ENCODE measurements at places on chromosomes 1 and 21.

DNA sequence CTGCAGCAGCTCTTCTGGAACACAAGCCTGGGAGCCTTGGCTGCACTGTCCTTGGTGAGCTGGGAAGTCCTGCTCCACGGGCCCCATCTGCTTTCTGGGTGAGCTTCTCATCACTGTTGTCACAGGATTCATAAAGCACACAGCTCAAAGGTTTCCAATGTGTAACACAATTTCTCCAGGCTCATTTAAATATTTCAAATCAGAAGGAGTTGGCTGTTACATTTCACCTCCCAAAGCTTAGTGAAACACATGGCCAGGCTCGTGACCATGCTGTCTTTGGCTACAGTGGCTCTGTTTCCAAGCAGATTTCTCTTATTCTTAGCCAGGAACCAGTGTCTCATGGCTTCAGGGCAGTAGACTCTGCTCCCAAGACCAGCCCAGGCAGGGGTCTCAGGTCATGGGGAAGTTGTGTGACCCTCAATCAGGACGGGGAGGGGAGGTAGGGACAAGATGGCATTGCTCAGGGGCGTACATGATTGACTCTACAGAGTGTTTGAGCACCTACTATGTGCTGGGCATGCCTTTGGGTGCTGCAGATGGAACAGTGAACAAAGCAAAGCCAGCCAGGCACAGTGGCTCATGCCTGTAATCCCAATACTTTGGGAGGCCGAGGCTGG is 353.0 kb downstream of the NPHP4 start:
- no peak for DNase-seq

GRCh38 chr1:114025609-114026401 is 46.5 kb downstream of the OLFML3 start:
- DNase-seq, result no peak

- DNase-seq, result no peak
Measured at GRCh38 chr1:44557778-44558177, 116.5 kb downstream of the TMEM53 start.

DNA sequence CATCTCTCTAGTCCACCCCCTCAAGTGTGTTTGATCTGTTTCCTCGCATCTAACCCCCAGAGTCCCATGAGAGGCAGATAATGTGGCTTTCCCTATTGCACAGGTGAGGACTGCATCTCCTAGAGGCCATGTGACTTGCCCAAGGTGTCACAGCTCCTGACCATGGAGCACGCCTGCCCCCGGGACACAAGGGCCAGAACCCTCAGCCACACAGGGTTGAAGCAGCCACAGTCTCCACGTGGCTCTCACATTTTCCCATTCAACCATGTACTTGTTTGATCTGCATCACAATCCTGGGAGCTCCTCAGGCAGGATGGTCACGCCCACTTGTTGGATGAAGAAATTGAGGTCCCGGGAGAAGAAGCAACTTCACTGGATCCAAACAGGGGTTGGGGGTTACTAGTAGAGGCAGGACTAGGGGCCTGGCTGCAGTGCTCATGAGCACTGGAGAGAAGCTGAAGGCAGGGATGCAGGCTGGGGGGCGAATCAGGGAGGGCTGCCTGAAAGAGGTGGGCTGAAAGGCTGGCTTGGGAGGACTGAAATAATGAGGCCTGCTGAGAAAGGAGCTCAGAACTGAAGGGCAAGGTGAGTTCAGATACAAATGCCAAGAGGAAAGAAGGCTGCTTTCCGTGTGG is 207.9 kb downstream of the PTPRU start:
- DNase-seq, result no peak

DNA sequence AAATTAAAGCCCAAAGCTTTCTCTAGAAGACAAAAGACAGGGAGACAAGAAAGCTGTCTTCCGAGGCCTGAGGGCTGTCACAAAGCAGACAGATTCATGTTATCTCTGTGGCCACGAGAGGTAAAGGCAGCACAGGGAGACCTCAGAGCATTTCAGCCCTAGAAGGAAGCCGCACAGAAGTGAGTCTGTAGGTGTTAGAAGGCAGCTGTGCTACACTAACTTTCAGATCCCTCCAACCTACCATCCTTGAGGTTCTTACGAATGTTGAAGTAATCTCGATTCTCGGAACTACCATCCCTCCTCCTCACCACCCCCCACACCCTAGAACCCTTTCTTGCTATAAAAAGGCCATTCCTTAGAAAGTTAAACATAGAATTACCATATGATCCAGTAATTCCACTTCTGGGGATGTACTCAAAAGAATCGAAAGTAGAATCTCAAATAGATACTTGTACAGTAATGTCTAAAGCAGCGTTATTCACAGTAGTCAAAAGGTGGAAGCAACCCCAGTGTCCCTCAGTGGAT is 21.5 kb upstream of the LYST start:
- no peak for DNase-seq

DNA sequence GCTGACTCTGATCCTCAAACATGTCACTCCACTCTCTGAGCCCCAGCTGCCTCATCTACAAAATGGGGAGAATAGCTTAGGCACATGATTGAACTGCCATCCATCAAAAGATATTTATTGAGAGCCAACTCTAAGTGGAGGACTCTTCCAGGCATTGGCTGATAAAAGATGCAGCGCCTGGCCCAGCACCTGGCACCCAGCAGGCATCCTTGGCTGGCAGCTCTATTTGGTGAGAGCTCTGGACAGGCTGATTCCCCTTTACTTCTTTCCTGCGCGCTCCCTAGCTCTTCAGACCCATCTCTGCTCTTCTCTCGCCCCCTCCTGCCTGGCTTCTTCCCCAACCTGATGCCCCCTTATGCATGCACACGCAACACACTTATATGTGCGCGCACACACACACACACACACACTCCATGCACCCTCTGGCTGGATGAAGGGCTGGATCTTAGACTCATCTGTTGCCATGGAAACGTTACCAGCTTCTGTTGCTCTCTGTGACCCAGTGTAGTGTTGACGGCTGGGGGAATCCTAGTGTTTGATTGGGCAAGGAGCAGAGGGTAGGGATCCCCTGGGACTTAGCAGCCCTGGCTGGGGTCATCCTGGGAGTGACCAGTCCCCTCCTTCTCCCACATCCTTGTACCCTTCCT is 49.3 kb downstream of the VWA5B1 start:
- peak; percentile 72 for DNase-seq

All from posterior cingulate gyrus (tissue), 11 donors.